ENCODE measurements at places on chromosomes 1 and 21.

DNA sequence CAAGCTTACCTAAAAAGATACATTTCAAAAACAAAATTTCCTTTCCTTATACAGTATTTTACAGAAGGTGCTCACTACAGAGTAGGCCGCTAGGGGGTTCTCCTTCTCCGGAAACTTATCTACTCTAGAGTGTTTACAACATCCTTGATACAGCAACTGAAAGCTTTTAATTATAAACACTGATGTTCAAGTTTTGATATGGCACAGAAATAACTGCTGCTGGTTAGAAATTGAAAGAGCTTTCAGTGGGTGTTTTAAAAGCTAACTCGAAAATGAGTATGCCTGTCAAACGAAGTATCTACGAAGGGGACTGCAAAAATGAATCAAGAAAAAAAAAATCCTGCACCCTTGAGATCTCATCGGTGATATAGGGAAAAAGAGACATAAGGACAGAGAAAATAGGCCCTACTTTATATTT is 1.0 kb downstream of the YOD1 start:
- DNase-seq: peak; percentile 51

DNA sequence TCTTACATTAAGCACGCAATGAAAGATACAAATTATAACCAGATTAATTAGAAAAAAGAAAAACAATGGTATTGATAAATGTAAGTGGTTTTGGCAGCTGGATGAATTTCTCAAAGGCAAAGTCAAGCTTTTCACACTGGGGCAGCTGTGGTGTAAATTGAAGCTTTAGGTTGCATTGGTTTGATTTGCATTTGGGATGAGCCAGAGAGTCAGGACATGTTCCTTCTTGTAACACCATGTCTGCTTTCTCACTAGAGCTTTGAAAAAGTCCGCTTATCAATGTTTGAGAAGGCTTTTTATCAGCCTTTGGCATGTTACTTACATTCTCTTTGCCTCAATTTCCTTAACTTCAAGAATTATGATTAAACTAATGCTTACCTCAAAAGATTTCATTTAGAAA is 173.9 kb downstream of the GPATCH2 start:
- DNase-seq: no peak

DNA sequence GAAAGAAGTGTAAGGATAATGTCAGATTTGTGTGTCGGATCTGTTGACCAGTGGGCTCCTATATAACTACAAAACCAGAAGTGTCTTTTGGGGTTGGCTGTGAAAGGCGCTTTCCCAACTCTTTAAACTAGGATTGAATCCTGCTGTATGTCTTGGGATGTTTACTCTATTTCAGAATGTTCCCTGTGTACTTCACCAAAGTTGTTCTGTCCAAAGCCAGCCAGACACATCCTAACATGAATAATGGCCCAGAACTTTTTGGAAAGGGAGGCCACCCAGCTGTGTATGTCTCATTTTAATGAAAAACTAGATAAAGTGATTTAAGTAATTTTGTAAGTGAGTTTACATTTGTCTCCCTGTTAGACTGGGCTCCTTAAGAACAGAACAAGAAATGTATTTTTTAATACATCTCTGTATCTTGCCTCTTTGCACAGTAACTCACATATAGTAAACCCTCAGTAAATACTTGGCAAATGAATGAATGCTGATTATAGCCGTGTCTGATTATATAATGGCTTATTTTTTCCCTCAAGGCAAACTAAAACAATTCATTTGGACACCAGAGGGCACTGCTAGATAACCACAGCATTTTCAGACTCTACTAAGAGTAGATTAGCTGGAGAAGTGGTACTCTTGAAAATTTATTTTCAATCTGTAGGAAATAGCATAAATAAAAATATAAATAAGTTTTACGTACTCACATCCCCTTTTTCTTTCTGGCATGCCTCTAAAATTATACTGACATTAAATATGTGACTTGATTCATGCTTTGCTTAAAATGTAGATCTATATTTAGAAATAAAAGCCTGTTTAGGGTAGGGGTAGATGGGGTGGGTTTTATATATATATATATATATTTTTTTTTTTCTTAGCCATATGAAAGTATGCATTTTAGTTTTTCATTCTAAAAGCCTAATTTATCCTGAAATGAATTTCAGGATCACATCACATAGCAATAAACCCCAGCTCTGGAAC is 23.8 kb downstream of the TSEN15 start:
- peak; percentile 64 for DNase-seq

DNA sequence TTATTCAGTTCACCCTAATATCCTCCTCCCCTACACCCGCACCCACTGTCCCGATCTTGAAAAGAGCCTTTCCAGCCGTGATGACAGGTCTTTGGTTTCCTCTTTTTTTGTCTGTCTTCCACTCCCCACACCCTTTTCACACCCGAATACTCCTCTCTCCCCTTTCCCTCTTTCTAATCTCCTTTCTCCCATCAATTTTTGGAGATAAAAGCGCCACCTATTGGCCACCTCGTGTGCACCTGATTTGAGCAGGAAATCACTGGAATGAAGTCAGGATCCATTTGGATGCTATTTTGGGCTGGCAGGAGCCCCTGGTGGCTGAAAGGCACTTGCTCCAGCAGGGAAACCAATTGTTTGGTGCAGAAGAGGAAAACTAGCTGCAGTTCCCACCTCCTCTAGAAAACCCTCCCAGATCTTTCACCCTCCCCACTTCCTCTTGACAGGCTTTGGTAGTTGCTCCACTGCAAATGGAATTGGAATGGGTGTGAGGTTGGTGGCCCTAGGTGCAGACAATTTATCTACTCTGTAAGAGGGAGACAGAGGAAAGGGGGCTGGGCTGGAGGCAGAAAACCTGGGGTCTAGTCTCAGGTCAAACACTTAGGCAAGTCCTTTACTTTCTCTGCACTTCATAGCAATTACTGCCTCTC is 8.4 kb downstream of the FOXE3 start:
- peak; percentile 77 for DNase-seq

DNA sequence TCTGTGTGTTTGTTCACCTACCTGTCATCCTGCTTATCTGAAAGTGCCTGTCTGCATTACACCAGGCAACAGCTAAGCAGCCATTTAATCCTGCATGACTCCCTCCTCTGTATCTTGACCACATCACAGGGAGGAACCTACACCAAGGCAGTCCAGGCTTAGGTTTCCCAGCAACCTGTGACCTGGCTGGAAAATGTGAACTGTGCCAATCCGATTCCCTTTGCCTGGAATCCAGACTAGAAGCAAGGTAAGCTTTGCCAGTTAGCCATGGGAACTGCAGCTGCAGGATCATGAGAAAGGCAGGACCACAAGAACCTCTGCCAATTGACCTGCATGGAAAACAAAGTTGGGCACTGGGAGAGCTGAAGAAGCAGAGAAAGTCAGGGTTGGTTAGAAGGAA is 6.3 kb upstream of the ATP1B1 start:
- no peak for DNase-seq

DNA sequence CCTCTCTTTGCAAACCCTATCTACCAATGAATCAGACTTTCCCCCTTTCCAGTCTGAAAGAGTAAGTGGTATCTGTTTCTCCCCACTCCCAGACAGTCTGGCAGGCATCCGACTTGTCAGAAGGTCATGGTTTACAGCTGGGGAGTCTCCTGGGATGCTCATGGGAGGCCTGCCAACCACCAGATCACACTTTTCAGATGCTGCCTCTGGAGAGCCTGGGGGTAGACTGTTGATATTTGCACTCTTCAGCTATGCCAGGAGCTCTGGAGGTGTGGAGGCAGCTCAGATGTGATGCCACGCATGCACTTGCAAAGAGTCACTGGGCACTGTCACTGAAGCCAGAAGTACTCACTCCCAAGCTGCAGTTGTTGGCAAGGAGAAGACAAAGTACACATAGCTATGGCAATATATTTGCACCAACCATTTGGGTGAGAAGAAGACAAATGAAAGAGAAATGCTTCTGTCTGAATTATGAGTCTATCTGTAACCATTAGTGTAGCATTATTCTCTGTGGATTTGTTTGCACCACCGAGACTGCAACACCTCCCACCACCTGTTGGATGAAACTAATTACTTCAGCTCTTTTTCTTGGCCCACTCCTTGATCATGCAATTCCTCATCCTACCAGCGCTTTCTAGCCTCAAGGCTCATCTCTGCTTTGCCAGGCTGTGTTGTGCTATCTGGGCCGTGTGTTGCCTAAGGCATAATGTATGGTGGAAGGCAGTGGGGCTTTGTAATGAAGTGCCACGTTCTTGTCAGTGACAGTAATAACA is 133.0 kb upstream of the SPAG17 start:
- DNase-seq: no peak

- no peak for DNase-seq
Measured at GRCh38 chr1:117396074-117396473, 28.8 kb downstream of the MAN1A2 start.

DNA sequence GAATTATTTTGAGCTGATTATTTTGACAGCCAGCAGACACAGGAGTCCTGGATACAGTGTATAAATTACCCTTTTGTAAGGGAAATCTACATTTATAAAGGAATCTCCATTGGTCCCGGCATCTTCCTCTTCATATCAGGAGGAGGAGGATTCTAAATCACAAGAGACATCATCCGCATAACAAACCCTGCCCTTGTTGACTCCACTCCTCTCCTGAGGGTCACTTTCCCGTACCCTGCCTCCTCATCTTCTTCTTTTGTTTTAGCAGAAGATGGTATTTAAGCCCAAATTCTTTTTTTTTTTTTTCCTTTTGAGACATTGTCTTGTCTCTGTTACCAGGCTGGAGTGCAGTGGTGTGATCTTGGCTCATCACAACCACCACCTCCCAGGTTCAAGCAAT is 14.6 kb upstream of the PKNOX1 start:
- DNase-seq: no peak

DNA sequence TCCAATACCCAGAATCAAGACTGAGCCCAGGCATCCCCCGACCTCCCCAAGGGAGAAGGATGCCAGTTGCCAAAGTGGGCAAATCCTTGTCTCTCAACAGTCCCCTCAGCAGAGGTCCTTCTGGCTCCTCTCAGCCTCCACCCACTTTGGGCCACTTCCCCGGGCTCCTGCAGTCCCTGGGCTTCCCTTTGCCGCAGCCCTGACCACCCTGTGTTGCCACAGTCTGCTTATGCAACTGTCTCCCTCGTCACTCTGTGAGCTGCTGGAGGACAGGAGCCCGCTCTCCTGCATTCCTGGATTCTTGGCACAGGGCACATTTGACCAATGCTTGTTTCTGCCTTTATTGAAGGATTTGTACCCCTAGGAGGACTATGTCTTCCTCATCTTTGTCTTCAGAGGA is 2.9 kb upstream of the LRP8 start:
- DNase-seq: no peak

- DNase-seq: no peak
Measured at GRCh38 chr1:41242342-41243078, 404 bp upstream of the SCMH1 start.

DNA sequence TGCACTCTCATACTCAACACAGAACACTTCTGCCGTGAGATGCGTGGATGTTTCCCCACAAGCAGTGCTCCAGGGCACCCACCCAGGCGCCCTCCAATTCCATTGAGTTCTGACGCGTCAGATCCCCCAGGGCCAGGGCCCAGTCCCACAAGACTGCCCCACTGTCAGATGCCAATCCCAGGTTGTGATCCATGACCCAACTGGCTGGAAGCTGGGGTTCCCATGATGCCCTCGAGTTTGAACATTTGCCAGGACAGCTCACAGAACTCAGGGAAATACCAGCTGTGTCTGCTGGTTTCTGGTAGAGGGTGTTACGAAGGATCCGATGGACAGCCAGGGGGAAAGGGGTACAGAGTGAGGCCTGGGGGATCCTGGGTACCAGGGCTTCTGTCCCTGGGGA is 58.4 kb downstream of the AGPAT3 start:
- no peak for DNase-seq

DNA sequence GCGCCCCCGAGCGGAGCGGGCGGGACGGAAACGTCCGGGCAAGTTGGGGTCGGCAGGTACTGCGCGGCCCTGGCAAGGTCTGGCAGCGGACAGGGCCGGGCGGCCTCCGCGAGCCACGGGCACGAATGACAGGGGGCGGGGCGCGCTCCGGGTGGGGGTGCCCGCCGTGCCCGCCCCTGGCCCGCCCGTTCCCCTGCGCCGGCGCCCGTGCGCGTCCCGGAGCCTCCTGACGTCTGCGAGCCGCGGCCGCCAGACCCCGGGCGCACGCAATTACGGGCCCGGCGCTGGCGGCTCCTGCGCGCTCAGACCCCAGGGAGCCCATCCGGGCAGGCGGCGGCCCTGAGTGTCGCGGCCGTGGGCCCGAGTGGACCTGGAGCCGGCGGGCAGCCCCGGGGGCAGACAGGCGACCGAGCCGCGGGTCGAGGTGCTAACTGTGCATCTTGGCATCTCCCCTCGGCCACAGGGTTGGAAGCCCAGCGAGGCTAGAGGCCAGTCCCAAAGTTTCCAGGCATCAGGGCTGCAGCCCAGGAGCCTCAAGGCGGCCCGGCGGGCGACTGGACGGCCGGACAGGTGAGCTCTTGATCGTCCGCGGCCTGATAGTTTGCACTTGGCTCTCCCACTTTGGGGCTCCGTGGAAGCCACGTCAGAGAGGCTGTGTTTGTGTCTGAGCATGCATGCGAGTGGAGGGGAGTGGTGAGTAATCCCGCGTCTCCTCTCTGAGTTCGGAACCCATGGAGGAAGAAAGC is 918 bp downstream of the MIB2 start:
- DNase-seq: peak; percentile 91

- DNase-seq: peak; percentile 16
Measured at GRCh38 chr1:149844101-149844500, 55.3 kb upstream of the BOLA1 start.

DNA sequence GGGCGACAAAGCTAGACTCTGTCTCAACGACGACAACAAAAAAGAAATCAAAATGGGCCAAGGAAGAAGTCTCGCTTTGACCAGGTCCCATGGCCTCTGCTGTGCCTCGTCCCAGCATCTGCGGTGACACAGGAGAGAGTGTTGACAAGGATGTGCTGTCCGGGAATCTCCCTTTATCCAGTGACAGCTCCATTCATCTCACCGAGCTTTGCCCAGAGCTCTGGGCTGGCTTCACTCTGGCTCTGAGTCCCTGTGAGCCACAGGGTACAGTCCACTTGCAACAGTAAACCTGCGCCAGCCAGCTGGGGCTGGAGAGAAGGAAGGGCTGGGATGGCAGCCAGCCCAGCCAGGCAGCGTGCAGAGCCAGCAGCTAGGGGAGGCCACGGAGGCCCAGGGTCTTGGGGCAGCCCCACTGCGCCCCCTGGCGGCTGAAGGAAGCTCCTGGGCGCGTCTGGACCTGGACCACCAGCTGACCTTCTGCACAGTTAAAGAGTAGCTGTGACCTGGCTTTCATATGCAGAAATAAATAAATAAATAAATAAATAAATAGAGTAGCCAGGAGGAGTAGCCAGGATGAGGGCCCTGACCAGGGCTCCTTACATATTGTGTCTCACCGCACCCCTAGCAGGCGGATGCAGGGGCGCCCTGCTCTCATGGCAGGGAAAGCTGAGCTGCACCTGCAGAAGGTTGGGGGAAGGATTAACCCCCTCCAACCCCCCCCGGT is 29.7 kb downstream of the ENO1 start:
- peak; percentile 96 for DNase-seq

Measured in GM03348 (cell line).